T-helper 2 cell (primary cell): ENCODE measurements at places on chromosomes 3 and 15.

DNA sequence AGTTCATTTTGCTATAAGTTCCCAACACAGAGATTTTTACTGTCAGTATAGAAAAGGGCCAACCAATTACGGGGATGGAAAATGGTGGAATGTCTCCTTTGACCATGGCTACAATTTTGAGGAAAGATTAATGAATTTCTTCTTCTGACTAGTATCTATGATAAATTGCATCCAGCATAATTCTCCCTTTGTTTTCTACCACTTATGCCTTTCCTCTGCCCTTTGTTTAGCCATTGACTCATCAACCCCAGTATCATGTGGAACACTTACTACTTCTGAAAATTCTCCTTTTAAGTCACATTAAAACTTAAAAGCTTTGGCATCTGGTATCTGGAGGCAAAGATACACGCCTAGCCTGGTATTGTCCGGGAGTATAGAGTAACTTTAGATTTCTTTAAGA is 92.9 kb upstream of the CADPS start:
- no peak for DNase-seq

GRCh38 chr3:195111319-195111705 is 159.6 kb downstream of the XXYLT1 start:
- no peak for DNase-seq

DNA sequence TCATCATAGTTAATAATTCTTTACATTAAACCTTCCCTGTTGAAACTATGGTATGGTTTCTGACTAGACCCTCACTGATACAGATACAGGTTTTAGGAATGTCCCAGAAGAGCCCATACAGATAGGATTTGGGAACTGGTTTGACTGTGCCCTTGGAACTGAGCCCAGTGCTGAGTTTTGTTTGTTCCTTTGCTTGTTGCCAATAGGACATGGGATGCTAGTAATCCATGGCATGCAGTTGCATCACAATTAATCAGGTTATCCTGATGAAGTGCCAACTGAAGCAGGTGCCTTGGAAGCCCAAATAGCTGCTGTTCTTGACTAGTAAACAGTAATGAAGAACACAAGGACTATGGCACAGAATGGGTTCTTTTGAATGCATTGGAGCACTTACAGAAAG is 230.6 kb downstream of the NEK10 start:
- no peak for DNase-seq

GRCh38 chr3:154792828-154793227 is 287.3 kb upstream of the MME start:
- DNase-seq: no peak

- no peak for DNase-seq
Measured at GRCh38 chr3:156209631-156210335, 89.4 kb downstream of the KCNAB1 start.

- no peak for DNase-seq
Measured at GRCh38 chr3:64828276-64828675, 140.5 kb upstream of the ADAMTS9 start.

DNA sequence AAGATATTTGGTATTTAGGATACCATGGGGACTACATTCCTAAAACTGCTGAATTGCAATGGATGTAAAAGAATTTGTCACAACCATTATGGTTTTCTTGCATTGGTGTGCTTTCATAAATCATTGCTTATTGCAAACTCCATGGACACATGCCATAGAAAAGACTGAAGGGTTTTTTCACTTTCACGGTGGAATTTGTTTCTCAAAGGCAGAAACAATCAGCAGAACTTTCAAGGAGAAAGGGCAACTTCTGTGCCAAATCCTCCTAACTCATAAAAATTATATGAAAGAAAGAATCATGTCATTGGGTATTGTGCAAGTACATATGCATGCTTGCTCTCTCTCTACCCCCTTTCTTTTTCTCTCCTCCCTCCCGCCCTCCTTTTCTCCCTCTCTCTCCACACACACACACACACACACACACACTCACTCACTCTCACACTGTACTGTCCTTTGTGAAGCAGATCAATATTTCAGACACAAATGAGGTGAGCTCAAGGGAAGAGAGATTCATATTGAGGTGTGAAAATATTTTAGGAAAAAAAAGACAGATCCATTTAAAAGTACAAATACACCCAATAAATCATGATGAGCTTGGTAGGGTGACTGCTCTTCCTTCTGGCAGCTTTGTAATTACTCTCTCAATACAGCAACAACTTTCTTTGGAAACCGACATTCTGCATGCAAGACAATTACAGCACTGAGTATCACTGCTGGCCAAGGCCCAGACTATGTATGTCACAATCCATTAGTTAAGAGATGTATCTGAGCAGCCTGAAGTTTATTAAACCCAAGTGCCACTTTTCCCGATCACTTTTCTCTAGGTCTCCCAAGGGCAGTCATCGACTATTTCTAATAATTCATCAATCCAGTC is 492.6 kb downstream of the TUSC7 start:
- DNase-seq: no peak
